ENCODE measurements at places on chromosomes 1 and 21. TPM values are rescaled to one million over a fixed set of nuclear protein-coding genes. Genes with fewer than 3 reads are reported as not detected.

- no peak for DNase-seq
Measured at GRCh38 chr1:56135864-56136147, 443.6 kb downstream of the PLPP3 start.

- DNase-seq = no peak
Measured at GRCh38 chr1:1775327-1776226, 2.7 kb downstream of the NADK start.

DNA sequence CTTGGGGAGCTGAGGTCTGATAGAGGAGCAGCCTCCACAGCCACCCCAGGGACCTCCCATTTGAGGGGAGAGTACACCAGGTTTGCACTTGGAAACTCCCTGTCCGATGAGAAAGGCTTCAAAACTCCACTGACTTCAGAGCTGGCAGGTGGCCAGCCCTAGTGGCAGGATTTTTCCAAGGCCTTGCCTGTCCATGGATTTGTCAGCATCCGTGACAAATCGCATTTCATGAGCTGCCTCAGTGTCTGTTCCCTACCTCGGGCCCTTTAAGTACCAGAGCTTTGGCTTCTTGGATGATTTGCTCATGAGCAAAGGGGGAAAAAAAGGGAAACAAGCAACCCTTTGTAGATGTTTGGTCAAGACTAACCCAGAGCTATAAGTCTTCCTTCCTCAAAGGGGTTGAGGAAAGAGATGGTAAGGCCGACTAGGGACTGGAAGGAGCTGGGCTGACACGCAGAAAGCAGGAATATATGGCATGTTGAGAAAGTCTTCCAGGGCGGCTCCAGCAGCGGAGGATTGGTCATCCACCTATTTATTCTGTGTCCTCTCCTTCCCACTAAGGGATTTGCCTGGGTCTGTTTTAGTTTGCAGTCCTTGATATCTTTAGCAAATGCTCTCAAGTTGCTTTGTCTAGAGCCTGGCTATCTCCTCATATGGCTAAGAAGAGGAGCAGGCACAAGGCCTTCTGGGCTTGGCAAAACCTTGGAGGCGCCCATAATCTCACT is 2.7 kb upstream of the HSPG2 start:
- DNase-seq = no peak

DNA sequence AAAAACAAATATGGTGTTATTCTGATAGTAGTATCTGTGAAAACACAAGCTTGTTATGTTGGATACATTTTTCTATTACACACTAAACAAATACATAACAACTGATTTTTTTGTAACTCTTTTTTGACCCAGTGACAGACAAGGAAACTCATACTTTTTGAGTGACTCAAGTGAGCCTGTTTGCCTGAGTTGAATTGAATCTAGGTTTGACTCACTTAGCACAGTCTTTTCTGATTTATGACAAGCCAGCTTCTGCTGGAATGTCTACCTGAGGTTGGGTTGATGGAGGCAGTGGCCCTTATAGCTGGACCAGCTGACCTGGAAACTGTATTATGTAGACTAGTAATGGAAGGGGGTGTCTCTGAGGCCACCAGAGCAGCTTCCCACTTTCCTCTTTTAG is 4.2 kb upstream of the CLCA4 start:
- no peak for DNase-seq

- no peak for DNase-seq
Measured at GRCh38 chr1:66351913-66352312, 182.0 kb upstream of the SGIP1 start.

GRCh38 chr1:179550746-179551682 is 24.7 kb downstream of the NPHS2 start:
- no peak for DNase-seq

DNA sequence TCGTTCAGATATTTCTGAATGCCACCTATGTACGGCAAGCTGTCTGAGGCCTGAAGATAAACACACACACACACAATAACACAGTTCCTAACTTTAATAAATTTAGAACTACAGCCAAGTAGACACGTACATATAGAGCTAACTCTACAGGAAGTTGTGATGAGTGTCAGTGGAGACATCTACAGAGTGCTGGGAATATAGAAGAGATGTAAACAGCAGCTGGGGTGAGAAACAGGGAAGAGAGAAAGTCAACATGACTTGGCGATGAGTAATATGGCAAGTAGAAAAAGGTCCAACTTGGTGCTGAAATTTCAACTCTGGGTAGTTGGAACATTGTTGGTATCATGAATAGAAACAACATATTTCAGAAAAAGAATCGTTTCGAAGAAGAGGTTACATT is 206.5 kb downstream of the ZP4 start:
- DNase-seq = no peak

- DNase-seq = no peak
Measured at GRCh38 chr1:8107897-8108296, 81.8 kb upstream of the ERRFI1 start.

DNA sequence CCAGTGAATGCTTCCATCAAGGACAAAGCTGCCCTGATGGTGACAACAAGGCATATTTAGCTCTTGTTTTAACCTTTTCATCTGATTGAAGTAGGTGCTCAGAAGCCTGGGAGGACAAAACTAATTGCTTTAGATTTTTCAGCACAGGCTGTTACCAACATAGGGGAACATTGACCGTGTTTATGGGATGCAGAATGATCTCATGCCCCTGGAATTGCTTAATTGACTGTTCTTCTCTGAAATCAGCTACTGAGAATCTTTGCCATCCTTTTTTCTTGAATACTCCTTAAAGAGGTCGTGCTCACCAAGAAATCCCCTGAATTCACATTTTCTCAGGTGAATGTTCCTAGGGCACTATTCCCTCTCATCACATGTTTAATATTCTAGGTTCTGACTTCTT is 95.9 kb upstream of the CCDC190 start:
- no peak for DNase-seq

DNA sequence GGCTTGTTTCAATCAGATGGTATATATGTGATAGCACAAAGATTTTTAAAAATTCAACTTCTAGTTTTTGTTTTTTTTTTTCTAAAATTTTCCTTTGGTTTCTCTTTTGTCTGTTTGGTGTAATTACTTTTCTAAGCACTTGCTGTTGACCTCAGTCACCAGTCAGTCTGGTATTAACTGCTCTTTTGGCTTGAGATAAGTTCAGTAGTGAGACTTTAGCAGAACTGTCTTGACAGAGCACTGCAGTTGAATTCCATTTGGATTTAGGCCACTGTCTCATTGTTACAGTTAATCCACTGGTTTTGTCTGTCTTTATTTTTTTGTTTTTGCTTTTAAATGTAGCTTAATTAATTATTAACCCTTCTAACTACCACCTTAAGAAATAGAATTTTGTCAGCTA is 36.2 kb downstream of the OSBPL9 start:
- DNase-seq = no peak

C1orf167 gene
- not detected for total RNA-seq

All from activated T-helper 2 cell treated with anti-CD3 and anti-CD28 coated beads, Interferon-gamma antibody, Interleukin-2, Interleukin-4, amounts not matched to agents 10 μg/mL and 5 μg/mL and 100 μg/mL, durations not matched to agents 14 hours and 24 hours and 36 hours (primary cell).